ENCODE measurements at places on chromosomes 2 and 18.

- no peak for DNase-seq
Observed at GRCh38 chr2:37457401-37457901, 113.0 kb downstream of the QPCT start.

DNA sequence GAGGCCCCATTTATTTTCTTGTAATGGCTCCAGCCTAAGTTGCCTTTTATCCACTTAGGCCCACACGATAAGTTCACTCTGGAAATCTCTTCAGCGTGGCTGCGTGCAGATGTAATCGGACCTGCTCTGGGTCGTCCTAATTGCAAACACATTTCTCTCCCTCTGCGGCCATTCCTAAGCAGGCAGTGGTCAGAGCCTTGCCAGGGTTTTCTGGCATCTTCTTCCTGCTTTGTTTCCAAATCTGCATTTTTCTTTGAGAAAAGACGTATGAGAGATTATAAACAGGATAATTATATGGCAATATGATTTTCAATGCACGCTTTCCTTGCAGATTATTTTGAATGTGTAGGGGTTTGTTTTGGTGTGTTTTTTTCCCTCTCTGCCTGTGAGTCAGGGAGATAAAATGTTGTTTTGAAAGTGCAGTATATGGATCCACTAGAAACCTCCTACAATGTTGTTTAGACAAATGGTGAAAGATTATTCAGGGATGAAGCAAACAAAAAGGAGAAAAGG lies 239.4 kb upstream of the TANK start:
- peak; percentile 61 for DNase-seq

DNA sequence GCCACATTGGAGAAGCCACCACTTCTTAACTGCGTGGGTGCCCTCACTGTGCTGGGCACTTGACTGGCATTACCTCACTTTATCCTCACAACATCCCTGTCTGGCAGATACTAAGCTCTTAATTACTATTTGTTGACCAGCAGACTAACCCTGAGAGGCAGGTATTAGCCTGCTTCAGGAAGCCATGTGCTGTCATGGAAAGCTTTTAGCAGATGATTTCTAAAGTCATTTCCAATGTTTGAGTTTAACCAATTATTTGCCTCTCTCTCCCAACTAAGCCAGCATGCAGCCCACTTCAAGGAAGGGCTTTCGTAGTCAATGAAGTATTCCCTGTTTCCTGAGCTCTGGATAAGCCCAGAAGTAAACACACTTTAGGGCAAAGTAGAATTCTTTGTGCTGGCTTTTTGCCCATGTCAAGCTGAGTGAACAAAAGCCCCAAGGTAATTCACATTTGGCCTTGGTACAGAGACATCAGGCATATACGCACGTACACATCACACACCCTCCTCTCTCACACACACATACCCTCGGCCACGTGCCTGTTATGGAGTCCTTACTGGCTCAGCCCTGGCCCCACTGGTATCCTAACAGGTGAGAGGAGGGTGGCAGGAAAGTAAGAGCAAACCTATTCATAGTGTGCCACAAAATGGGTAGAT lies 108.6 kb downstream of the C1D start:
- peak; percentile 90 for DNase-seq

GRCh38 chr2:179532863-179533278 lies 268.2 kb upstream of the SESTD1 start:
- DNase-seq = no peak

DNA sequence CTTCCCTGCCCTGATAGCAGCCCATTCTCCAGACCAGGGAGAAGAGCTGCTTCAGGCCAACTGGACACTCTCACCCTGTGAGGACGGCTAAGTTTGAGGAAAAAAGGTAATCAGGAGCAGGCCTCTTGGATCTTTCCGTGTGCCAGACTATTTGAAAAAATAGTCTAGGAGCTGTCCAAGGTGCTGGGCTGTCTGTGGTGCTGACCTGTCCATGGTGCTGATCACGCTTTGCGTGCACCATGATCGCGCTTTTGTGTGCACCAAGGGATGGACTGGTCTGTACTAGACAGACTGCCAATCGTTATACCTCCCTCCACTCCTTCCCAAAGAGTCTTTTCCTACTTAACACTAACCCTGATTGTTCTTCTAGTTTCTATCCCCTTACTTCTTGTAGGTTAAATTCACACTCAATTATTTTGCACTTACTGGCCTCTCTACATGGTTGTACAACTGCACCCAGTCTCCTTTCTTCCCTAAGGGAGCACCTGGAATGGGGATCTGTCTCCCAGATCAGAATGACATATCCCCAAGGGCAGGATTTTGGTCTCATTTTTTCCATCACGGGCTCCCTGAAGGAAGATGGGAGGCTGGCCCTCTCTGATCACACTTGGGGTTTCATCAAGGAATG lies 295.4 kb downstream of the CELF4 start:
- no peak for DNase-seq

DNA sequence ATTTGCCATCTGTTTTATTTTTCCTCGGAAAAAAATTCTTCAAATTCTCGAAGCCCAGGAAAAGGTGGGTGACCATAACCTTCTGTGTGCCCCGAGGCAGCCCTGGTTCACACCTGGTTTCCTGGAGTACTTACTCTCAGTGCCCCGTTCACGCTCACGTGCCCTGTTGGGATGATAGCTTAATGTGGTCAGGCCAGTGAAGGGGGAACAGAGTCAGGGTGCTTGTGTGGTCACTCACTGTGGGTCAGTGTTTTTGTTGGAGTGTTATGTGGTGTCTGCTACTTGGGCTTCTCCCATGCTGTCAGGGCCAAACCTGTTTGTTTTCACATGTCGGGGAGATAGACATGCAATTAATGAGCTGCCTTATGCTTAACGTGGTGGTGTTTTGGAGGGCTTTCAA lies 78.1 kb downstream of the MAP4K4 start:
- DNase-seq = no peak

DNA sequence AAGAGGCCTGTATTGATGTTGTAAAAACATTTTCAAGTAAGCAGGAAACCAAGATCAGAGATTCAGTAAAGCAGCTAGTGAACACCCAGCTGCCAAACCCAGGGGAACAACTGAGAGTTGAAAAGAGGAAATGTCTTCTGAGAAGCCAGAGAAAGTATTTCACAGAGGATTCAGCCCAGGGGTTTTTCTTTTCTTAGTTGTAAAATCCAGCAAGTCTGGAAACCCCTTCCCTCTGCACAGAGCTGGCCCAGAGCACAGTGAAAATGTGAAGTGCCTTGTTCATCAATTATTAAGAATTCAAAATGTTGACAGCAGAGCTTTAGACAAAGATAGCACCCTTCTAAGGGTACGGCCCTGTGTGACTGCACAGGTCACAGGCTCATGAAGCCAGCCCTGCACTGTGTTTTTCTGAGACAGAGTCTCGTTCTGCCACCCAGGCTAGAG lies 28.4 kb downstream of the AFF3 start:
- DNase-seq = no peak

- no peak for DNase-seq
Observed at GRCh38 chr2:101200676-101201075, 49.5 kb upstream of the TBC1D8 start.

DNA sequence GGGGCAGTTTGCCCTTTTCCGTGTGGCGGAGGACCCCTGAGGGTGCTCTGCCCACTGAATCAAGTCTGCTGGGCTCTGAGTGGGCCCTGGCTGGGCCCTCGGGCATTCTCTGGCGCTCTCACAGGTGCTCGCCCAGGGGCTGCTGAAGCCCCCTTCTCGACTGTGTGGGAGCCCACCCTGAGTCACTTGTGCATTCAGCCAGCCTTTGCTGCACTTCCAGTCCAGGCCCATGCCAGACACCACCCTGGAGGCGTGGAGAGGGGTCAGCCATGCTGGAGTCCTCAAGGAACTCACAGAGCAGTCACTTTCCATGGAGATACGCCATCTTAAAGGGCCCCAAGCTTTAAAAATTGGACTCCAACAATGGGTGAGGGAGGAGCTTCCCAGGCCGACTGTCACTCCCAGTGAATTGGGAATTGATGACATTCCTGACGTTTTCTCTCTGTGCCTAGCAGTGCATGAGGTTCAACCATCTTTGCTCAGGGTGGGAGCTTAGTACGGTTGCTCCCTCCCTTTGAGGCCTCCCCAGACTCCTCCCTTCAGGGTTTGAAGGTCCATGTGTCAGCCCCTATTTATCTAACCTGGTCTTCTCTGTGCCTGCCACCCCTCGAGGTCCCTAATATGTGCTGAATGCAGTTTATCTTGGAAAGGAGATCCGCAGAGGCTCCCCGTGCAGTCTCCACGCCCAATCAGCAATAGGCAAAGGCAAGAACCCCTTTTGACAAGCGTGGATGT lies 71.8 kb upstream of the HS6ST1 start:
- no peak for DNase-seq

GRCh38 chr2:48755473-48755872 lies at the start of gene LHCGR:
LHCGR (minus strand) TSS chr2:48755724; CDS start chr2:48755671, 53 bp downstream.
- DNase-seq = no peak

DNA sequence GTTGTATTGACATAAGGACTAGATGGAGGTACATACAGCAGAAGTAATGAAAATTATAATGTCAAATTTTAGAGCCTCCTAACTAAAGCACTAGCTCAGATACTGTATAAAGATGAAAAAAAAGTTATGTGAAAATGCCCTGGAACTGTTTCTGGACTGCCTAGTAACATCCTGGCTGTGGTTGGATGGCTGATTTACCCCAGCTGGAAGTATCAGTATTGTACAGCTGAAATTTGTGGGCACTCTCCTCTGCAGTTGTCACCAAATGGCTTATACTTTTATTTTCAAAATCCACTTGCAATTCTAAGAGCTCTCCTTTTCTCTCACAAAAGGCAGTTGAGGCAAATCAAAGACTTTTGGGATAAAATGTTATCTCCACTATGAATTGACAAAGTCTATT lies 239.2 kb downstream of the RPIA start:
- no peak for DNase-seq

- DNase-seq = no peak
Observed at GRCh38 chr2:39787950-39788349, 8.9 kb upstream of the THUMPD2 start.

DNA sequence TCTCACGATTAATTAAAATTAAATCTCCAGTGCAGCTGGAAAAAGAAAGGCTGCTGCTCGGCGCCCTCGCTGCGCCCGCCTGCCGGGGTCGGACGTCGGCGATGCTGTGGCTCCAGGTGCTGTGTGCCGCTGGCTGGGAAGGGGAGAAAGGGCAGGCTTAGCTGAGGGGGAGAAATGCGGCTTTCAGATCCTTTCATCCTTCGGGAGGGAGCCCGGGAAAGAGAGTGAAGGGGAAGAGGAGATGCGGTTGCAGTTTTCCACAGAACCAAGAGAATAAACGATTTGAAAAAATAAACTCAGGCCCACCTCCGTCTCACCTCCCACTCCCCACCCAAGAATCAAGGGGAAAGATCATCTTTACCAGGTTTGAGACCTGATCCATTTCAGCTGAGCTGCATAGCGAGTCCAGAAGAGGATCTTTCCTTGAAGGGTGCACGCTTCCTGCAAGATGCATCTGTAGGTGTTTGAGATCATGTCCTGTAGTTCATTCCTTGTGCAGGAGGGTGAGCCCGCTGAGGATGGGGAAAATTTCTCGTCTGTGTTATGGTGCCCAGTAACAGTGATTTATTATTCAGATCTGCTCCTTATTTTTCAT lies 495 bp downstream of the TMEM169 start:
- DNase-seq = peak; percentile 59

- no peak for DNase-seq
Observed at GRCh38 chr2:55151733-55152433, 80.2 kb downstream of the CLHC1 start.

DNA sequence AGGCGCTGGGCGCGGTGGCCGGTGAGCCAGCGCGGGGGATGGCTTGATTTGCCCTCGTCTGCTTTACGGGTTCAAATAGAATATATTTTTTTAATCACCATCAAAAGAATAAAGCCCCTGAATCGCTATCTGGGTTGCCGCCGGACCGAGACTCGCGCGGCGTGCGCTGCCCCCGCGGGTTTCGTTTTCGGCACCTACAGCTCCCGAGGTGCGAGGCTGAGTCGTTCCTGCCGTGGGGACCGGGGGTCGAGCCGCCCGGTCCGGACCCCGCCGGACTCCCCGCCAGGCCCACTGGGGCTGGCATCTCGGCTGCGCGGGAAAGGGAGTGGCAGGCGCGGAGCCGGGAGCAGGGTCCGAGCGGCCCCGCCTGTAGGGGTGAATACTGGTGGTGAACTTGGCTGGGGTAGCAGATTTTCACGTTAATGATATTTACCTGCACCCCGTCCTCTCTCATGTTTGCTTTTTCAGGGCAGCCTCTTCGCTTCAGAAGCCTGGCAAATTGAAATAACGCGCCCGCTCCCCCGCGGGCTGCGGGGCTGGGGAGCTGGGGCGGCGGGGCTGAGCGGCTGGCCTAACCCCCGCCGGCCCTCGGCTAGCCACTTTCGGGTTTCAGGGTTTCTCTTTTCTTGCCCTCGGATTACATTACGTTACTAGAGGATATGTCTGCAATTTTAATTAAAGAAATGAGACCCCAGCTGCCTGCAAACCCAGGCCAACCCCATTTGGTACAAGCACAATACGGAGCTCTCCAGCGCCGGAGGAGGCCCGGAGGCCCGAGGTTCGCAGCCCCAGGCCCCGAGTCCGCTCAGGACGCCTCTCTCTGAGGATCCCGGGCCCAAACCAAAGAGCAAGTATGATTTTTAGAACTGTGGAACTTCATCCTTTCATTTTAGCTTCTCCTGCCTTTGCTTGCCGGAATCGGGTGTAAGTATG lies 1.7 kb upstream of the CELF4 start:
- peak; percentile 17 for DNase-seq

DNA sequence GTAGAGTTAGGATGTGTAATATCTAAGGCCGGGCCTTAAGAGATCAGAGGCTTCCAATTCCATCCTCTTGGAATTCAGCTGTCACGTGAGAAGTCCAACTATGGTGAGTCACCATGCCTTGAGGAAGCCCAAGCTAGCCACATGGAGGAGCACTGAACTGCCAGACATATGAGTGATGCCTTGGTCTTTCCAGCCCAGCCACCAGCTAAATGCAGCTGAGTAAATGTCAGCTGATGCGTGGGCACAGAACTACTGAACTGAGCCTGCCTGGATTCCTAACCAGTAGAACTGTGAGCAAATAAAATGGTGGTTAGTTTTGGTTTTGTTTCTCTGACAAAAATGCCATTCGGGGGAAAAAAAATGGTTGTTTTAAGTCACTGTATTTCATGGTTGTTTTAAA lies 153.7 kb upstream of the SERTAD2 start:
- DNase-seq = no peak
